ENCODE measurements at places on chromosomes 3 and 15.

DNA sequence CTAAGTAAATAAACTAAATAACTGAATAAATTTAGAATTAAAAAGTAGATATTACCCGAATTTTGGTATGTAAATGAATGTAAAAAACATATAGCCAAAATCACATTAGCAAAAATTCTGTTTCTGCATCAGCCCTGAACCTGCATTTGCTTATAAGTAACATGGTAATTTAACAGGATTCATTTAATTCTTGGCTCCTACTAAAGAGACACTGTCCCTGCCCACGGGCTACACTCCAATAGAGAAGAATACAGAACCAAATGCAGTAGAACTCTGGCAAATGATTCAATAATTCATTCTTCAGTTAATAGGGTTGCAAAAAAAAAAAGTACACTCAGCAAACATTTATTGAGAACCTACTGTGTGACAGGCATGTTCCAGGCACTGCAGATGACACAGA is 20.8 kb upstream of the CNBP start:
- H3K4me3 ChIP-seq, result no peak overlapping the region
- DNase-seq, result no peak
- H3K27me3 ChIP-seq, result no peaks in the 10 kb centered on the region
- H3K27ac ChIP-seq, result no peak overlapping the region

- peaks cover 4% of the 10 kb centered on the region for H3K27me3 ChIP-seq
- DNase-seq, result peak; percentile 36
- peak within 1 kb of the TSS; percentile 28 for H3K4me3 ChIP-seq
- no peaks in the 10 kb centered on the region for H3K36me3 ChIP-seq
Measured at GRCh38 chr15:83106994-83107840, at the start of gene TM6SF1. Gene TM6SF1, plus strand, starts transcription at chr15:83107645. Its CDS starts 36 bp downstream, at chr15:83107681.

DNA sequence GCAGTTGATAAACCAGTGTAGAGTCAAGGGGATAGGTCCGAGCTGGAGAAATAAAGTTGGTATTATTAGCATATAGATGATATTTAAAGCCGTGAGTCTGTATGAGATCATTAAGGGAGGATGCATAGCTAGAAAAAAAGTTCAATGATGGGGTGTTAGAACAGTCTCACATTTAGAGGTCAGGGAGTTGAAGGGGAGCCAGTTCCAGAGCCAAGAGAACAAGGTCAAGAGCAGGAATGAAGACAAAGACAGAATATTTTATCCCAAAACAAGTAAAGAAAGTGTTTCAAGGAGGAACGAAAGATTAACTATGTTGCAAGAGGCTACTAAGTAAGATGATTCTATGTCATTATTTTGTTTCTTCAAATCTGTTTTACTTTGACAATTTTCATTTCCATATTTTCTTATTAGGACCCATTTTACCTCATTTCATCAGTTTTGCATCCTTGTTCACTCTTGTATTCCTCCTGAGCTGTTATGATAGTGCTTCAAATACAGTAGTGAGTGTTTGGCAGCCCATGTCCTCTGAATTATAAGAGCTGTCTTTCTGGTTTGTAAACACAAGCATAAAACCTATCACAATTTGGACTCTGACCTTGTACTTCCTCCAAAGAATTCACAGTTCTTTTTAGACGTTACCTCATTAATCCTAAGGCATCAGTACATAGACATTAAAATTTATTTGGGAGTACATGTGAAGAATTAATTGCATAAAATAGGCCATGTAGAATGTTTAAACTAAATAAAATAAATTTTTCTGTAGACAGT is 695.7 kb upstream of the NECTIN3 start:
- no peaks in the 10 kb centered on the region for H3K4me1 ChIP-seq
- no peaks in the 10 kb centered on the region for H3K27me3 ChIP-seq
- DNase-seq, result no peak
- no peak overlapping the region for H3K4me3 ChIP-seq
- no peak overlapping the region for H3K27ac ChIP-seq

DNA sequence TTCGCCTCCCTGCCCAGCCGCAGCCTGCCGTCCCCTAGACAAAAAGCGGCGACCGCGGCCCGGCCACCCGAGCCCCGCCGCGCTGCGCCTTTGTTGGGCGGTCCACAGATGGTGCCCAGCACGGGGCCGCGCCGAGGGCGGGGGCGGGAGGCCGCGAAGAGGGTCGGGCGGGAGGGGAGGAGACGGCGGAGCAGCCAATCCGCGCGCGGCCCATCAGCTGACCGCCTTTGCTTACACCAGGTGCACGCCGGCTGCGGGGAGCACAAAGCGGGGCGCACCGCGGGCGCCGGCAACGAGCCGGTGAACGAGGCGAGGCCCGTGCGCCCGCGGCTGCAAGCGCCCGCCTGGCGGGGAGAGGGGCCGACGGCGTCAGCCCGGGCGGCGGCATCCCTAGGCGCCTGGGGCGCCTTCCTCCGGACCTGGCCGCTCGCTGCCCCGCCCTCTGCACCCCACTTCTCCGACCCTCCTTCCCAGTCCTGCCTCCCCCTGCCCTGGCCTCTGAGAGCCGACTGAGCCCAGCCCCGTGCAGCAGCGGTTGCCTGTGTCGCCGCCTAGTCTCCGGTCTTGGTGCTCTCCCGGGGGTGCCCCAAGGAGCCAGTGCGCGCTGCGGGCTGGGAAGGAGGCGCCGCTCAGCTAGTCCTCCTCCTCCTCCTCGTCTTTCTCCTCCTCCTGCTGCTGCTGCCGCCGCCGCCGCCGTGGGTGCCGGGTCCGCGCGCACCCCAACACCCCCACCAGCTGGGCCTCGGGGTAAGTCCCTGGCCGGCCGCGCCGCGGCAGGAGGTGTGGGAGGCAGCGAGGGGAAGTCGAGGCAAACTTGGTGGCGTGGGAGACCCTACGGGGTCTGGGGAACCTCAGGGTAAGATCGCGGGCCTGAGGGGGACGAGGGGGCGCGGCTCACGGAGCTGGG is at the start of gene LRRN1:
Gene LRRN1, plus strand, starts transcription at position 259 of the 907 bp plus-strand sequence. CDS start 45,211 bp downstream, outside the sequence.
- no peak within 1 kb of the TSS for H3K27ac ChIP-seq
- H3K4me3 ChIP-seq, result peak within 1 kb of the TSS; percentile 76
- no peaks in the 10 kb centered on the region for H3K36me3 ChIP-seq
- H3K4me1 ChIP-seq, result peaks cover 21% of the 10 kb centered on the region
- peak; percentile 59 for DNase-seq

DNA sequence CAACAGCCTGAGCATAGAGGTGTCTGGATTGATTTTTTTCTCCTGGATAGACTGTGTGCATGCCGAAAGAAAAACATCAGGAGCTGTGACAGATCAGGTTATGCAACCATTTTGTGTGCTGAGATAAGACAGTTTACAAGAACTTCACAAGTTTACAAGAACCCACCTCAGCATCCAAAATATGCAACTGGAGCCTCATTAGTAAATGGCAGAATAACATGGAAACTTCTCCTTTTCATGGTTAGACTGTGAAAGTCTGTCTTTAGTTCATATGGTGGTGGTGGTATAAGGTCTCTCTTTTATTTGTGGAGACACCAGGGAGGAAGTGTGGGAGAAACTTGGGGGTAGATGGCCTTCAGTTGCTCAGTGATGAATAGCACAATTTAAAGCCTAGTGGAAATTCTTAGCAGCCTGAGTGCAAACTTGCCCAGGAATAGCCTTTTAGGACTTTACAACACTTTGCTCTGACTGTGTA is 3.7 kb upstream of the ZNF609 start:
- H3K4me1 ChIP-seq, result peaks cover 77% of the 10 kb centered on the region
- H3K36me3 ChIP-seq, result no peaks in the 10 kb centered on the region
- peak overlapping the region; percentile 17 for H3K27ac ChIP-seq
- no peaks in the 10 kb centered on the region for H3K27me3 ChIP-seq
- H3K4me3 ChIP-seq, result peak overlapping the region; percentile 32

- H3K27ac ChIP-seq, result no peak overlapping the region
- peaks cover 47% of the 10 kb centered on the region for H3K4me1 ChIP-seq
- no peak overlapping the region for H3K4me3 ChIP-seq
- H3K27me3 ChIP-seq, result no peaks in the 10 kb centered on the region
- peak; percentile 33 for DNase-seq
- no peaks in the 10 kb centered on the region for H3K36me3 ChIP-seq
Measured at GRCh38 chr3:72101494-72101893, 316.5 kb upstream of the PROK2 start.

- no peak overlapping the region for H3K27ac ChIP-seq
- H3K36me3 ChIP-seq, result no peaks in the 10 kb centered on the region
- H3K4me3 ChIP-seq, result no peak overlapping the region
- no peaks in the 10 kb centered on the region for H3K4me1 ChIP-seq
Measured at GRCh38 chr15:62928242-62928999, 114.1 kb upstream of the TPM1 start.

GRCh38 chr3:174596447-174596982 is 262.6 kb upstream of the NAALADL2 start:
- no peaks in the 10 kb centered on the region for H3K36me3 ChIP-seq
- H3K4me1 ChIP-seq, result peaks cover 2% of the 10 kb centered on the region
- H3K27me3 ChIP-seq, result no peaks in the 10 kb centered on the region
- peak; percentile 64 for DNase-seq

- DNase-seq, result peak; percentile 93
- H3K27ac ChIP-seq, result peak overlapping the region; percentile 17
- peaks cover 29% of the 10 kb centered on the region for H3K4me1 ChIP-seq
- no peaks in the 10 kb centered on the region for H3K36me3 ChIP-seq
- no peak overlapping the region for H3K4me3 ChIP-seq
Measured at GRCh38 chr15:38068626-38069391, 134.4 kb downstream of the TMCO5A start.

DNA sequence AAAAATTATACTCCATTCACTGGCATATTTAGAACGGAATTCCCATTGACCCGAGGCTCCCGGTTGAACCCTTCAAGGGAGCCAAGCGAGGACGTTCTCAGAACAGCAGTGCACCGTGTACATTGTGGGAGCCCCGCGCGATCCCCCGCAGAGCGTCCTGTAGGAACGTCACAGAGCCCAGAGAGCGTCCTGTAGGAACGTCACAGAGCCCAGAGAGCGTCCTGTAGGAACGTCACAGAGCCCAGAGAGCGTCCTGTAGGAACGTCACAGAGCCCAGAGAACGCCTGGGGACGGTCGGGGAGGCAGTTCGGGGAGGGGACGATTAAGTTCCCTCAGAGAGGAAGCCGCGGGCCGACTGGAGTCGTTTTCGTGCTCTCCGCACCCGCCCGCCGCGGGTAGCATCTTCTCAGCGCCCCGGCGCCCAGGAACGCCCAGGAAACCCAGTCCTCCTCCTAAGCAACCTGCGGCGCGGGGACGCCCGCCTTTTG is 506 bp upstream of the ATP1B3 start:
- peak; percentile 86 for DNase-seq
- H3K27ac ChIP-seq, result peak overlapping the region; percentile 88
- peak overlapping the region; percentile 91 for H3K4me3 ChIP-seq
- H3K27me3 ChIP-seq, result no peaks in the 10 kb centered on the region

DNA sequence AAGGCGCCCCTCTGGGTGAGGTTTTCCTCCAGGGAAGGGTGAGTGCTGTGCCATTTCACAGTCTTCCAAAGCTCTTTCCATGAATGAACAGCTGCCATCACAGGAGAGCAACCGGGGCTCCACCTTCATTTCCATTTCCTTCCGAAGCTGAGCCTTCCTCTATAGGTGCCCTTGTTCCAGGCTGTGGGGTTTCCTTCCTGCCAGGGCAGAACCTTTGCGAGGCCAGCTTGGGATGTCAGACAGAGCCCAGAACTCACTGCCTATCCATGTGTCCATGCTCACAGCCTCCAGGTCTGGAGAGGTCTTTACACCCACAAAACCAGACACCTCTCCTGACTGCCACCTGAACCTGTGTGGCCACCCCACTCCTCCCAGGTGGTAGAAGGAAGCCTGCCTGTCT is 49.2 kb downstream of the SLCO2A1 start:
- DNase-seq, result no peak
- H3K4me3 ChIP-seq, result no peak overlapping the region
- no peaks in the 10 kb centered on the region for H3K27me3 ChIP-seq
- no peak overlapping the region for H3K27ac ChIP-seq
- peaks cover 5% of the 10 kb centered on the region for H3K4me1 ChIP-seq

- H3K4me1 ChIP-seq, result no peaks in the 10 kb centered on the region
- no peak overlapping the region for H3K4me3 ChIP-seq
- no peaks in the 10 kb centered on the region for H3K27me3 ChIP-seq
- no peak for DNase-seq
Measured at GRCh38 chr3:175484666-175485065, 625.5 kb downstream of the NAALADL2 start.

DNA sequence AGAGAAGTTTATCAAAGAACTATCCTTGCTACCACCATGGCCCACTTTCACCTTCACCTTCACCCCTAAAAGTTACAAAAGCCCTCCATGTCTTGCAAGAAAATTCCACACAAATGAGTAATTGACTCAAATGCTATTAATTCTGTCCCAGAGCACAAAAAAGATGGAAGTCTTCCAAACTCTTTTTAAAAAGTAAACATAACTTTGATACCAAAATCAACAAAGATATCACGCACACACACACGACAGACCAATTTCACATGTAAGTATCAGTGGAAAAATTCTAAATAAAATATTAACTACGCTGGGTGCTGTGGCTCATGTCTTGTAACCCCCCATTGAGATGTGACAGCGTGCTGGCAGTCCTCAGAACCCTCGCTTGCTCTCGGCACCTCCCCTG is 1.1 kb upstream of the MCCC1 start:
- peaks cover 9% of the 10 kb centered on the region for H3K4me1 ChIP-seq
- H3K36me3 ChIP-seq, result no peaks in the 10 kb centered on the region
- H3K27ac ChIP-seq, result no peak overlapping the region
- no peak for DNase-seq
- no peaks in the 10 kb centered on the region for H3K27me3 ChIP-seq

DNA sequence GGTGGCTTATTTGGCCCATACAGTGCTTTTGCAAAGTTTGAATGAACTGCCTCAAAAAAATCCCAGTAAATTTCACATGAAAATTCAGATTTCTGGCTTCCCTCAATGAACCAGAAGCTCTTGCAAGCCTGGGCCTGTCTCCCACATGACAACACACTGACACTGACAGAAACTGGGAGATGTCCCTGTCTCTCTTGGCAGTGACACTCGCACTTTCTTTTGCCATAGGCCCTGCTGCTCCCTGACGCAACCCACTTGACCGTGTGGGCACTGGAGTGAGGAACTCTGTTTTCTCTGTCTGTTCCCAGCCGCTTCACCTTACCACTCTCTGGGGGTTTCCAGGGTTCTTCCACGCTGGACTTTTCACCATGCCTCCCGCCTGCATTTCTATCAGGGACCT is 524.5 kb downstream of the SHQ1 start:
- H3K27me3 ChIP-seq, result no peaks in the 10 kb centered on the region
- no peak overlapping the region for H3K27ac ChIP-seq
- H3K4me1 ChIP-seq, result peaks cover 17% of the 10 kb centered on the region
- no peaks in the 10 kb centered on the region for H3K36me3 ChIP-seq
- DNase-seq, result no peak
